ENCODE measurements at places on chromosomes 6 and 20.
A peak's percentile ranks its signal among the peaks of the same experiment; 100 is the strongest.

DNA sequence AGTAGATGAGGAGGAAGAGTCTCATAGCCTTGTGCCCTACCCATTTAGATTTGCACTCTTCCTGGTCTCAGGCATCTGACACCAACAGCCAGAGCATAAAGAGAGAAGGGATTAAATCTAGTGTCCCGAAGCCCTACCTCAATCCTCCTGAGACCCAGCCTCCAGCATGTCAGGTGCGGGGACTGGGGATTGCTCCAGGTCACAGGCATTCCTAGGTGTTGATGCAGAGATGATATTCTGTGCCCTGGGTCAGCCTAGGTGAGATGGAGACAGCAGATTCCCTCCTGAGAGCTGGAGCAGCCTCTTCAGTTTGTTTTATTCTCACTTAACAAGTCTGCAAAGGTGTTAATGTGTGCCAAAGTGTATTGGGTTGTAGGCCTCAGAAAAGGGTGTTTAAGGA is 89.8 kb downstream of the ANKRD6 start:
- DNase-seq, result no peak

- peak; percentile 17 for DNase-seq
Measured at GRCh38 chr20:25000268-25000801, 7.8 kb upstream of the APMAP start.

DNA sequence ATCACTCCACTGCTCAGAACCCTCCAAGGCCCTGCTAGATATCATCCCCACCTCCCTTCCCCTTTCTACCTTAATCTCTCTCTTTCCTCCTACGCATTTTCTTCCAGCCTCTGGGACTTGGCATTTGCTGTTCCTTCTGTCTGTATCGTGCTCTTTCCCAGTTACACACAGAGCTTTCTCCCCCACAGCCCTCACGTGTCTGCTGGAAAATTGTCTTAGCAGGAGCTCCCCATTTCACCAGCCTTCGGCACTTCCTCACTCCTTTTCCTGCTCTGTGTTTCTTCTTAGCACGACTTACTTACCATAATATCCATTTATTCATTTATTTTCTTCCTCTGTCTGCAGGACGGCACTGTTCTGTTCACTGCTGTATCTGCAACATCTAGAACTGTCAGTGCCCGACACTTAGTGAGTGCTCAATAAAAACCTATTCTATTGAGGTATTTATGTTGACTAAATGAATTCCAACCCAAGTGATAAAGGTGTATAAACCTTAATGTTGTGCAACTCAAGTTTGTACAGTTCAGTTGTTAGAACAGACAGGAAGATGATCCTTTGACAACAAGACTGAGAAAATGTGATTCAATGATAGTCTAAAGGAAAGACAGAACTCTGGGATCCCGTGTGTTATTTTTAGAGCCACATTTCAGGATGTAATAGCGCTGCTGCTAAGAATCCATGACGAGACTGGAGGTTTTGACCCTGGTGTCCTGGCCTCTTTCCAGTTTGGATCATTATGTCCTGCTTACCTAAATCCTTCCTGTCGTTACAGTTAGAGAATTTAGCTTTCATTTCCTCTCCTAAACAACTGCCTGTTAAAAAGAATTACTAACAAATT is 170.1 kb upstream of the LAMP5 start:
- no peak for DNase-seq

DNA sequence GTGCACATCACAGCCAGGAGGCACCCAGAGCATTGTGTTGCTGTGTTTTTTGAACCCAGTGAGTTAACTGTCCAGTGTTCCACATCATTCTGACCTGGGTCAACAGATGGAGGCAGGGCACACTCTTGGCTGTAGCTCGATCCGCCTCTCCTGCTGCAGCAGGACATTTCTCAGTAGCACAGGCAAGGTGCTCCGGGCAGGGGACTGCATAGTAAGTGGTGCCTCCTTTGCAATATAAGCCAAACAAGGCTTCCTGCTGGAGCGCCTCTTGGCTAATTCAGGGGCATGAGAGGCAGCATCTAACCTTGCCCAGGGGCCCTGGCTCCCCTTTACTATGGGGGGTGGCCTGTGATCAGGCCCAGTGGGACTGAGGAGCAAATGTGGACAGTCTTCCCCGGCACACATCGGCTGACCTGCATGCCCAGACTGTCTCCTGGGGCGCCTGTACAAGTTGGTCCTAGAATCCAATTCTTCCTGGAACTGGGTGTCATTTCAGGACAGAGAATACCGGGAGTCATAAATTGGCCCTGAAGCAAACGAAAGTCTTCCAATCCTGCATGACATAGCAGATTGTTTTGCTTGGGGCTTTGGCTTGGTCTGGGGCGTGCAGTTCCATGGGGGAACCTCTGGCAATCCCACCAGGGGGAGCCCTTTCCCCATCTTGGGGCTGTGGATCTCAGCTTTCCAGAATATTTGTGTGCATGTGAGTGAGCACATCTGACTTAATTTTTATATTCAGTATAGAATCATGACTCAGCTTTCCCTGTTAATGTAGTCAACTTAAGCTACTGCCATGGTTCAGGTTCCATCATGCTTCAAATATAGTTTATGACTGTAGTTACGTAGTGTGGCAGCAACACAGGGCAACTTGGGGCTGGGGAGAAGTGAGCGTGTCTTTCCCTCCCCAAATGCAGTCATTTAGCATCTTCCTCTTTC is 56.0 kb upstream of the DDR1 start:
- peak; percentile 91 for DNase-seq

DNA sequence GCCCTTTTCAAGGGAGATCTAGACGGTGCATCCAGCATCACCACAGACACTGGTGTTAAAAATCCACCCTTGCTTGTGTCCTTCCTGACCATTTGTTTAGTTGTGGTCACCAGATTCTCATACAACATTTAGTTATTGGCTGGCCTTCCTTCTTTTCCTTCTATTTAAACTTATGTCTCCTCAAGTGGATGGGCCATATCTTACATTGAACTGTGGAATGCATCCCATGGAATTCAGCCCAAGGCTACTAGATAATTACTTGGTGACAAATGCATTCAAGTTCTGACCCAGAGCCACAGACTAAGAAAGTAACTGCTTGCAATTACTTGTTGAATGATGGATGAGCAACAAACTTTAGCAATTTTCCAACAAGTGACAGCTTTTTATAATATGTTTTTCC is 198.9 kb upstream of the SSTR4 start:
- no peak for DNase-seq

GRCh38 chr6:43916924-43917877 is 147.2 kb downstream of the VEGFA start:
- peak; percentile 39 for DNase-seq

DNA sequence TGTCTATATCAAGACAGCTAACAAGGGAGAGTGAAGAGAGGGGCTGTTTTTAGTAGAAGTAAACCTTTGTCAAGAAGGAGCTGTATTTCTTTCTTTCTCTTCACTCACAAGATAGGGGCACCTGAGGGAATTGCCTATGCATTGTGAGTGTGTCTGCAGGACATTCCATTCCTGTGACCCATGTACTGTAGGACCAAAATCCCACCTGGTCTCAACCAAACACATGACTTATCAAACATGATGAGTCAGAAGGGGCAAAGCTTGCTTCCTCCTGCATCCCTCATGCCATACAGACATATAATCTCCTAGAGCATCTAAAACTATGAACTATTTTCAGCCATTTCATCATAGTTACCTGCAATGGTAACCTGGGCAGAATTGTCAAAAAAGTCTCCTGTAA is 21.8 kb downstream of the PKHD1 start:
- DNase-seq, result no peak

DNA sequence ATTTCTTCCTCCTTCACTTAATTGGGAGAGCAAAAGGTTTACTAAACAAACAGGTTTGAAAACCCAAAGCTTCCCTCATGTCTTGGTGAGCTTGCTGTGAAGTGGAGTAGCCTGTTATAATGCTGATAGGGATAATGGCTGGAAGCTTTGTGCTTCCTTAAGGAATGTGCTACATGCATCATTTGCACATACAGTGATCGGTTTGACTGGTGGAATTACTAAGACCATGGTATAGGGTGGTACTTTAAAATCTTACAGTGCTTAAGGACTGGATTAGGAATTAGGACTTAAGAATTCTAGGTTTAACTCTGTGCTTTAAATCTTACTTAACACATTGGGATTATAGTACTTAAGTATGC is 75.7 kb downstream of the ARID1B start:
- DNase-seq, result no peak

DNA sequence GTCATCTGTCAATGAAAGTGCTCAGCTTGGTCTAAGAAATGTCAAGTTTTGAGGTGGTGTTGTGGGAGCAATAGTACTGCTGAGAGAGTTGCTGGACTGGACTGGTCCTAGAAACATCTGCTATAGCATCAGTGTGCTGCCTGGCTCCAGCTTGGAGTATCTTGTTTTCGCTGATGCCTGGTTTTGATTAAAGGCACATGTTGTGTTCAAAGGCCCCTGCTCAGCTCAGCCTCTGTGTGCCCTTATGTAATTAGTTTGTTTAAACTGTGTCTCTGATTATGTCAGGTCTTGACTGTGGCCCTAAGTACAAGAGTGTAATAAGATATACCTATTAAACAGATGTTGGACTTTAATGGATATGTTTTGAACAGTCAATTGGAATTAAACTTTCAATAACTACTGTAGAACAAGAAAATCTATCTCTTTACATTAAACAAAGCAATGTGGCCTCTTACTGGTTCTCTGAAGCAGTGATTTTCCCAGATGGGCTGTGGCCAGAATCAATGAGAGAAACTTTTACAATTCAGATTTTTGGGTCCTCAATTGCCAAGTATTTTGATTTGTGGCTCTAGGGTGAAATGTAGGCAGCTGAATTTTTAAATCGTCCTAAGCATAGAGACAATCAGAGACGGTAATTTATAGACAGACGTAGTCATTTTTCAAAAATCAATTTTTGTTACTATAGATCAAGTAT is 668.2 kb downstream of the DHX35 start:
- peak; percentile 49 for DNase-seq

- no peak for DNase-seq
Measured at GRCh38 chr6:107870381-107870780, 46.3 kb upstream of the SCML4 start.

DNA sequence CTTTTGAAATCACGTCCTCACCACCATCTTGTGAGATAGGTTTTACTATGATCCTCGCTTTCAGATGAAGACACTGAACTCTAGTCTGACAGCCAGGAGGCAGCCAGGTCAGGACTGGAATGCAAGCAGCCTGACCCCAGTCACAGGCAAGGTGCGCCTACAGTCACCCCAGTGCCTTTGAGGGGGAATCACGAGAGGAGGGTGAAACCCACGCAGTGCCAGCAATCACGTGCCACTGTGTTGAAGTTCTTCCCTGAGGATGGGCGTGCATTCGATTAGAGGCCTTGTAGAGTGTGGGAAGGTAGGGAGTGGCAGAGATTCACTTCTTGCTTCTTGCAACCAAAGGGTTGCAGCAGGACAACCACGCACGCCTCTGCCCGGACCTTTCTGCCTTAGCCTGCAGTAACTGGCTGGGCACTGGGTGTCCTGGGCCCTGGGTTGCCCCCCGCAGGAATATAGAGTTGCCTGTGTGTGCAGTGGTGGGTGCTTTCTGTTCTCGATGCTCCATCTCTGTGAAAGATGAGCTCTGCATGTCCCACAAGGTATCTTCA is 33.7 kb upstream of the IRF4 start:
- DNase-seq, result no peak

- DNase-seq, result no peak
Measured at GRCh38 chr6:17907406-17908229, 79.8 kb downstream of the KIF13A start.

GRCh38 chr20:12306107-12306506 is 388.4 kb downstream of the BTBD3 start:
- no peak for DNase-seq

GRCh38 chr6:135722679-135723078 is 128.8 kb upstream of the PDE7B start:
- DNase-seq, result no peak

GRCh38 chr20:32474717-32474966 is 110.5 kb downstream of the NOL4L start:
- no peak for DNase-seq

- no peak for DNase-seq
Measured at GRCh38 chr6:38638941-38639497, 710 bp downstream of the BTBD9 start.

DNA sequence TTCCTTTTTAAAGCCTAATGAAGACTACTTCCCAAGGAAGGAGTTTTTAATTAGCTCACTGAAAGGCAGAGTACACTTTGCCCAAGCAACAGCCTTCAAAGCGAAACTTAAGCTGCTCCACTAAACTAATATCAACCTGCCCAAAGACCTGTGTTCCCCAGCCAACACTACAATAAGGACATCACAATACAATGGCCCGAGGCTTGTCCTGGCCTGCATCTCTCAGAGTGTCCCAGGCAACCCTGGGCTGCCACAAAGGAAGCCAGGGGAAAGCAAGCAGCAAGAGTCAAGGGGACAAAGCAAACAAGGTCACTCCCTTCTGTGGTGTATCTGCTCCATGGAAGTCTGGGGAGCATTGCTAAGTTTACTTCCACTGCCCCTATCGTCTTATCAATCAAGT is 52.3 kb downstream of the PIGU start:
- DNase-seq, result no peak

- peak; percentile 93 for DNase-seq
Measured at GRCh38 chr6:43075670-43076463, at the start of gene PTK7. TSS of gene PTK7 (plus strand) at chr6:43076314. CDS start at chr6:43076489, 175 bp downstream.

DNA sequence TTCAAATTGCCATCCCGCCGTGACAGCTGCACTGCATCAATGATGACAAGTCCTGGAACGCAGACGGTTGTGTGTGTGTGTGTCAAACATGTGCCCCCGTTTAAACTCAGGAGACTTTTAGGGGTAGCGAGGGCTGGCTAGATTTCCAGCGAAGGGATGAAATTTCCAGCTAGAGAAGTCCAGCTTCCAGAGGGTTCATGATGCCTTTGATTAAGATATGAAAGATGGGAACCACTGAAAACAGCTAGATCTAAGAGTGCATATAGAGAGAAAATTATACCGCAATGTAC is 644 bp downstream of the KIZ start:
- DNase-seq, result no peak

GRCh38 chr20:51379601-51380341 is 162.7 kb downstream of the NFATC2 start:
- DNase-seq, result no peak

GRCh38 chr6:124158024-124158423 is 354.4 kb downstream of the NKAIN2 start:
- no peak for DNase-seq

- no peak for DNase-seq
Measured at GRCh38 chr6:153328194-153328593, 197.1 kb upstream of the RGS17 start.

DNA sequence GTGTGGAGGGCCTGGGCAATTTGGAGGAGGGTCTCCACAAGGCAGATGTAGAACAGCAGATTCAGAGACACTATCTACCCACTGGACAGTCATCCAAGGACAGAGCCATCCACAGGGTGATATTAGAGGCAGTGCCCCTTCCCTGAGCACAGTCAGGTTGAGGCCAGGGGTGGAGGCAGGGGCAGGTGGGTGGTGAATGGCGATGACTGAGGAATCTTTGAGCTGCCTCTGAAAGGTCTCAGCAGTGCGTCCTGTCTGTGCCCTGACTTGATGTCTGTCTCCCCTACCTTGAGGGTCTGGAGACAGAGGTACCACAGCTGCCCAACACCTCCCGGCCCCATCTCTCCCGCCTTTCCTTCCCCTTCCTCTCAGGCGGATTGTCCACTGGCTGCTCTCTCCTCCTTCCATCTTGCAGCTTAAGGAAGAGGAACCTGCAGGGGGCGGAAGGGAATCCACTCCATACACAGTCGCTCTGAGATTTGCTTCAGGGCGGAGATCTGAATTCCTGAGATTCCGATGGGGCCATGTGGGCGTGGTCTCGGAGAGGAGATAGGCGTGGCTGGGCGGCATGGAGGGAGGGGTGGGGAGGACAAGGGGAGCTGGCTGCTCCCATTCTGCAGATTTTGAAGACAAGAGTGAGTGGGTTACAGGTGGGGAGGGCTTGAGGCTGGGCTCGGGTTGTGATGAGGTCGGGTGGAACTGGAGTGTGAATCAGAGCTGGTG is 1.7 kb downstream of the MUCL3 start:
- DNase-seq, result peak; percentile 54
